ENCODE measurements at places on chromosomes 5 and 9.

- DNase-seq: peak; percentile 28
These were observed 52.9 kb upstream of the PTPDC1 start for GRCh38 chr9:94031380-94031779.

GRCh38 chr9:93588641-93589609, 12.5 kb downstream of the PHF2 start:
- DNase-seq: no peak

GRCh38 chr9:24218656-24219055, 327.0 kb downstream of the IZUMO3 start:
- no peak for DNase-seq

DNA sequence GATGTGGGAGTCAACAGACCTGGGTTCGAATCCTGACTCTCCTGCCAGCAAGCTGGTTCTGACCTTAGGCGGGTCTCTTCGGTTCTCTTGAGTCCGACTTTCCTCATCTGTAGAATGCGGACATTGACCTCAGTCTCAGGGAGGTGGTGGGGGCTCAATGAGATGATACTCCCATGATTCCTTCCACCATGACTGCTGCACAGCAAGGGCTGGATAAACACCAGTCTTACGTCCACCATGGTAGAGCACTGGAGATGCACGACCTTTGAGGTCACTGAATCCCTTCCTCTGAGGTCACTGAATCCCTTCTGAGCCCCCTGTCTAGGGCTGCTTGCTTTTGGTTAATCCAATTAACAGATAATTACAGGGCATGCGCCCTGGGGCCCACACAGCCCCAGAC, 12.5 kb upstream of the SMIM23 start:
- DNase-seq: peak; percentile 73

GRCh38 chr9:124511891-124512805, 4.9 kb upstream of the NR5A1 start:
- DNase-seq: no peak

DNA sequence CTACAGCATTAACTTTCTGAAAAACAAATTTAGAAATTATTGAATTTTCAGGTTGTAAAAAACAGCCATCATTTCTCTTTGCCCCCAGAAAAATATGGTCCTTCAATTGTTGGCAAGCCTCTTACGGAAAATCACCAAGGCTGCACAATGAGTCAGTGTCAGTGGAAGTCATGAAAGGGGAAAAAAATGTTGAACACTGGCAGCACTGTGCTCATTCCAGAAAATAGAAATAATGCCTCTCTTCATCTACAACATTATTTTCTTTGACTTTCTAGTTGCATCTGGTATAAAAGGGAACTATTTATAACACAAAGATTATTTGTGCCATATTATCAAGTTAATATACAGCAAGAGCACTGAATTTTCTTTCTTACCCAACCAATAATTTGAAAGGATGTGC, 26.7 kb upstream of the STK32A start:
- no peak for DNase-seq

- DNase-seq: no peak
These were observed 9.7 kb downstream of the WNK2 start for GRCh38 chr9:93193388-93194220.
